ENCODE measurements at places on chromosomes 13 and 19.

- no peak for DNase-seq
Observed at GRCh38 chr19:35120492-35120891, 4.9 kb downstream of the FXYD3 start.

- DNase-seq: no peak
Observed at GRCh38 chr13:98772794-98773452, 20.5 kb upstream of the SLC15A1 start.

GRCh38 chr13:28058866-28059613, 41.3 kb downstream of the FLT3 start:
- DNase-seq: no peak

GRCh38 chr13:63625869-63626268, 2210.2 kb upstream of the PCDH20 start:
- DNase-seq: no peak

DNA sequence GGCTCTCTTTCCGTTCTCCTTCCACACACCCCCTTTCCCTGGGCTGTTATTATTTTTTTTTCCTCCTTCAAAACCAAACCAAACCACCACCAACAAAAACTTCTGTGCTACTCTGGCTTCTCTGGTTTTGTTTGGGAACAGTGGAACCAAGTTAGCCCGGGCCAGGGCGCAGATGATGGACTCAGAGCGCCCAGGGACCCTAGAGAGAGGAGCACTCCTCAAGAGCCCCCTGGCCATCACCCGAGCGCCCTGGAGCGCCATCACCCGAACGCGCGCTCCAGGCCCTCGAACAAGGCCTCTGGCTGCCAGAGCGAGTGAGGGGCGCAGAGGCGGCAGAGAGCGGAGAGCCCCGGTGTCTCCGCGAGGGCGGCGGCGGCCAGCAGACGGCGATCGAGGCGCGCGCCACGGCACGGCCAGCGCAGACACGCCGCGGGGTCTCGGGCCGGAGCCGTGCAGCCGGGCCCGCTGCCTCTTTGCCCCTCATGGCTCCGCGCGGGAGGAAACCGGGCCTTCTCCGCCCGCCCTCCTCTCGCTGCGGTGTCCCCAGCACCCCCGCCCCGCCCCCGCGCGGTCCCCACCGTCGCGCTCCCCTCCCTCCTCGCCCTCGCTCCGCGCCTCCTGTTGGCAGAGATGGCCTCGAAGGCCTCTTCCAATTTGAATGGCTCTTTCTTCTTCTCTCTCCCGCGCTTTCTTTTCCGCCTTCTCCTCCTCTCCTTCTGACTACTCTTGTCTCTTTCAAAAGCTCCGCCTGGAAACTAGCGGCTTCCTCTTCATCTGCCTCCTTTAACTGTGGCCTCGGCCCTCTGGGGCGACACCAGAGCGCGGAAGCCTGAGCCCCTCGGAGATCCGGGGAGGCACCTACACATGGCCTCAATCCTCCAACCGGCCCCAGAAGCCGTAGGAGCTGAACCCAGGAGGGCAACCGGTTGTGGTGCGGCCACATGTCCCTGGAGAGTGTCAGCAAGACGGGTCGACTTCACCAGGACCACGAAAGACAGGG, 4.1 kb upstream of the SOX1 start:
- DNase-seq: no peak

DNA sequence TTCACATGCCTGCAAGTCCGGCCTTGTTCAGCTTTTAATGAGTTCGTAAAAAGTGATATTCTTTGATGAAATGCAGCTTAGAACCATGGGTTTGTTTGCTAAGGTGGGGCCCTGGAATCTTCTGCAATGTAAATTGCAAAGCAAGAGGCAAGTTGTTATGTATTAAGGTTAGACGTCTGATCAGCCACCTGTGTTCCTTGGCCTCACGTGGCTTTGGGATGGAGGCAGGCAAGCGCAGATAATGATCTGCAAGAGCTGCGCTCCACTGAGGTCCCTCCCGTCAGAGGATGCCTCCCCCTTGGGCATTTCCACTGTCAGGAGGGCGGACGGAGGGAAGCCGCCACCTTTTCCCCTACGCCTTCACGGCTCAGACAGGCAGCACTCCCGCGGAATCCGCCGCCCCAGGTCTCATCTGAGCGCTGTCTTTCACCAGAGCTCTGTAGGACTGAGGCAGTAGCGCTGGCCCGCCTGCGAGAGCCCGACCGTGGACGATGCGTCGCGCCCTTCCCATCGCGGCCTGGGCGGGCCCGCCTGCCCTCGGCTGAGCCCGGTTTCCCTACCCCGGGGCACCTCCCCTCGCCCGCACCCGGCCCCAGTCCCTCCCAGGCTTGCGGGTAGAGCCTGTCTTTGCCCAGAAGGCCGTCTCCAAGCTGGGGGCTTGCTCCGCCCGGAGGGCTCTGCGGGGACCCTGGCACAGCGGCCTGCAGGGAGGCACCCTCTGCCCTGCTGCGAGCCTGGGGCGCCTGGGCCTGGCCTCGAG, 110.9 kb downstream of the CRYL1 start:
- DNase-seq: no peak

GRCh38 chr13:100532090-100532766, 56.4 kb downstream of the GGACT start:
- no peak for DNase-seq

GRCh38 chr13:37893321-37893720, 23.7 kb upstream of the TRPC4 start:
- no peak for DNase-seq

DNA sequence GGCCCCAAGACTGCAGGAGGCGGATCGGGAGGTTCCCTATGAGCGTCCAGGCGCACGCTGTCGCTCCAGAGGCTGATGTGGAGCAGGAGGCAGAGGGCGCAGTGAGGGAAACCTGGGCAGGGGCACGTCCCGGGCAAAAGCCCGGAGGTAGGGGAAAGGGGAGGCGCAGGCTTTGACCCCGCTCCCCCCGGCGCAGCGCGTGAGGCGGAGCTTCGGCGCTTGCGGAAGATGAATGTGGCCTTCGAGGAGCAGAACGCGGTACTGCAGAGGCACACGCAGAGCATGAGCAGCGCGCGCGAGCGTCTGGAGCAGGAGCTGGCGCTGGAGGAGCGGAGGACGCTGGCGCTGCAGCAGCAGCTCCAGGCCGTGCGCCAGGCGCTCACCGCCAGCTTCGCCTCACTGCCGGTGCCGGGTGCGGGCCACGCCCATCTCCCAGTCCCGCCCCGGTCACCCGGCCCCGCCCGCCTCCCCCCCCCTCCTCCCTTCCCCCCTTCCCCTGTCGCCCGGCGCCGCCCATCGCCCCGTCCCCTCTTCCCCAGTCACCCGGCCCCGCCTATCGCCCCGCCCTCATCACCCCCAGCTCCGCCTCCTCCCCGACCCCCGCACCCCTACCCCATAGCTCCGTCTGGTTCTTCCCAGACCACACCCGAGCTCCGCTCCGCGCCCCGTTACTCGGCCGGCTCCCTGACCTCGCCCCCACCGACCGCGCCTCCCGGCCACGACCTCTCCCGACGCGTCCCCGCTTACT, 4.1 kb downstream of the HMG20B start:
- DNase-seq: no peak

- no peak for DNase-seq
Observed at GRCh38 chr19:46211201-46211881, 18.2 kb upstream of the IGFL1 start.

Measured in activated naive CD4-positive, alpha-beta T cell treated with anti-CD3 and anti-CD28 coated beads, Interleukin-2, amount 50 U/mL, for 72 hours (primary cell).